ENCODE measurements at places on chromosomes 5 and 9.

- no peaks in the 10 kb centered on the region for H3K4me1 ChIP-seq
- peaks cover 95% of the 10 kb centered on the region for H3K36me3 ChIP-seq
- no peak for DNase-seq
- no peak overlapping the region for H3K4me3 ChIP-seq
- no peaks in the 10 kb centered on the region for H3K27me3 ChIP-seq
- no peak overlapping the region for H3K27ac ChIP-seq
Observed at GRCh38 chr5:91373006-91373405, 10.1 kb downstream of the ARRDC3 start.

DNA sequence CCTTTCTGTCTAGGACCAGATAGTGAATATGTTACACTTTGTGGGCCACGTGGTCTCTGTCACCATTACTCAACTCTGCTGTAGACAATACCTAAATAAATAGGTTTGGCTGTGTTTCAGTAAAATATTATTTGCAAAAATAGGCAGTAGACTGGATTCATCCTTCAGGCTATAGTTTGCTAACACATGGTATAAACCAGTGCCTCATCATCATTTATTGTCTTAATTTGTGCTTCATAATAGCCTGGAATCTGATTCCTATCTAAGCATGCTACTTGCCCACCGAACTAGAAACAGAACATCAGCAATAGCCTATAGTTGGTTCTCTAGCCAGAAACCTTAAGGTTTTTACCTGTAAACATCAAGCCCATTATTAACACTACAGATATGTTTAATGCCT, 215.6 kb downstream of the FBXL7 start:
- H3K27ac ChIP-seq = no peak overlapping the region
- H3K4me1 ChIP-seq = peaks cover 4% of the 10 kb centered on the region
- no peak for DNase-seq

DNA sequence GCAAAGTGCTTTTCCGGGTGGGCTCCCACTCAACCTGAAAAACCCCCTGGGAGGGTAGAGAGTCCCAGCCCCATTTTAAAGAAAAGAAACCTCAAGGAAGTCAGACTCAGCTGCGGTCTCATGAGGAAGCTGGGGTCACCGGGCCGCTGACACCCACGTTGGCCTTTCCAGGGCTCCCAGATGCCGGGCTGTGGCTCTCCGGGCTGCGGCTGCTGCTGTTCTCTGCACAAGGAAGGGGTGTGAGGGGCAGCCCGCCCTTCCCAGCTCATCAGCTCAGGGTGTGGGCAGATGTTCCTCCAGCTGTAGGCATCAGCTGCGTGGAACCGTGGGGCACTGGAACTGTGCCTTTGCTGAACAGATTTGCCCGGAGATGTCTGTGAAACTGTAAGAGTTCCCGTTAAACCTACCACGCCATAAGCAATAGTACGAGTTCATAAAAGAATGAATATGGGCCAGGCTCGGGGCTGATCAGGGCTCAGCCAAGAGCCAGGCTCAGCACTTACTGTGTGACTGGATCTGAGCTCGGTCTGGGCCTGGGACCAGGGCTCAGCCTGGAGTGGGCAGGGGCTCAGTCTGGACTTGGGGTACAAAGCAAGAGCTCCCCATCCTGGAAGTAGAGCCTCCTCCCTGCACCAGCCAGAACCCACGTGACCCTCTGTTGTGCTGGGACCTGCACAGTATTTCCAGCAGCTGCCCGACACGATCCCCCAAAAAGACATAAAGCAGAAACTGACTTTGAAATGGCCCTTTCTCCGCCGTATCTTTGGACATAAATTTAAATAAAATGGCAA, 130.2 kb upstream of the PPP1R26 start:
- H3K4me1 ChIP-seq = no peaks in the 10 kb centered on the region
- DNase-seq = no peak
- no peak overlapping the region for H3K4me3 ChIP-seq
- no peaks in the 10 kb centered on the region for H3K27me3 ChIP-seq
- peaks cover 4% of the 10 kb centered on the region for H3K36me3 ChIP-seq

GRCh38 chr5:6743161-6743560, 29.9 kb downstream of the TENT4A start:
- no peak overlapping the region for H3K4me3 ChIP-seq
- H3K27ac ChIP-seq = no peak overlapping the region
- no peaks in the 10 kb centered on the region for H3K27me3 ChIP-seq
- H3K4me1 ChIP-seq = peaks cover 5% of the 10 kb centered on the region
- DNase-seq = no peak

DNA sequence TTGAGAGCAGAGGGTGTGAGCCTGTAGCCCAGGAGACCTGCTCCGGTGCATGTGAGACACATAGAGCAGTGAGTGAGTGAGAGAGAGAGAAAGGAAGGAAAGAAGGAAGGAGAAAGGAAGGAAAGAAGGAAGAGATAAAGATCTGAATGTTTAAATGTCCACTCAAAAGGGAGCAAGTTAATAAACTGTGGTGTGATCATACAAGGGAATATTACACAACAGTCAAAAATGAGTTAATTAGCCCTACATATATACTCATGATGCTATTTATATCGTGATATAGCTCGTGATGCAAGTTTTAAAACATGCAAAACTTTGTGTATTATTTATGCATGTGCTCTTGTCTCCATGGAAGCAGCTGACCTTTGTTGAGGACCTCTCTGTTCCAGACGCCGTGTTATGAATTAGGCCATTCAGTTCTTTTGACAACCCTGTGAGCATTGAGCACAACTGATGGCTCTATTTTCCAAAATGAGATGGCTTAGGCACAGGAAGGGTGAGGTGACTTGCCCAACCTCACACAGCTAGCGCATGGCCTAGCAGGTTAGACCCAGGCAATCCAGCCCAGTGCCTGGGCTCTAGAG, 70.6 kb downstream of the HMCN2 start:
- no peaks in the 10 kb centered on the region for H3K27me3 ChIP-seq
- H3K4me3 ChIP-seq = no peak overlapping the region
- no peak overlapping the region for H3K27ac ChIP-seq
- DNase-seq = no peak
- H3K4me1 ChIP-seq = no peaks in the 10 kb centered on the region
- H3K36me3 ChIP-seq = no peaks in the 10 kb centered on the region

DNA sequence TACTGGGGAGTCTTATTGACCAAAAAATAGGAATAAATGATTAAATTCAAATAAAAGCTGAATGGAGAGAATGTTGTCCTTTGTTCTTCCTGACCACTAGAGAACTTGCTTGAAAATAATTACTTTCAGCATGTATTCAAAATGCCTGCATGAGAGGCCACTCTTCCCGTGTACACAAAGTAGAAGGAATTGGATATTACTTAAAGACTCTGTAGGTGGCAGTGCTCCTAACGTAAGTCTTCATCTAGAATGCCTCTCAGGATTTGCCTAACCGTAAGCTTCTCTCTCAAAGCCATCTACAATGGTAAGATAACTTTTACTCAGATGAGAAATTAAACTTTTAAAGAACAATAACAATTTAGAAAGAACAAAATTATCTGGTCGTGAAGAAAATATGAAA, 620.0 kb upstream of the CCNG1 start:
- no peak overlapping the region for H3K27ac ChIP-seq
- no peak for DNase-seq
- no peaks in the 10 kb centered on the region for H3K27me3 ChIP-seq

DNA sequence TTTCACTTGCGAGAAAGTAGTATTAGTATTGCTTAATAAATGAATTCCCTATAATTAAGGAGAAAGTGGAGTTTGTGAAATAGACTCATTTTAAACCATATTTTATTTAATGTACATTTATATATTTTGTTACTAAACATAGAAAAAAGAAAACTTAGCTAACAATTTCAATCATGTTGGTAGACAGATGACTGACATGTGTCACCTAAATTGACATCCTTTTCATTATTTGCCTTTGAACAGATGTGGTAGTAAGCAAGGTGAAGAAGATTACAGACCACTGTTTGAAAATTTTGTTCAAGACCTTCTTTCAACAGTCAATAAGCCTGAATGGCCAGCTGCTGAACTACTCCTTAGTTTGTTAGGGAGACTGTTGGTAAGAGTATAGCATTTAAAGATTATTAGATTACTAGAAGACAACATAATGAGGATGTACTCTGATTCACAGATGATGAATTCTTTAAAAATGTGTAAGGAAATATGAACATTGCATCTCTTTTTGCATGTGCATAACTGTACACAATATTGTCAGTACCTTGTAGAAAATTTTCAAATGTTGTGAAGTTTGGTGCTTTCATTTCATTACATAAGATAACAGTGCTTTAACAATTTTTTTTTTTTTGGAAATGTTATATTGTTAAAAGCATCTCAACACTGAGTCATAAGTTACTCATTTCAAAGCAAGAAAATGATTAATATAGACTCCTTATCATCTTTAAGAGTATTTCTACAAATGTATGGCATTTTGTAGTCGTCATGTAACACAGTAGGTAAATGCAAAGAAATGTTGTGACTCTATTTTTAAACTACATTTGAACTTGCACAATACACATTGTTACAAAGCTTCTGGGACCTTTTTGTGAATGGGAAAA, 139.5 kb downstream of the NIPBL start:
- H3K27me3 ChIP-seq = no peaks in the 10 kb centered on the region
- H3K4me3 ChIP-seq = no peak overlapping the region

- no peaks in the 10 kb centered on the region for H3K4me1 ChIP-seq
- H3K27ac ChIP-seq = no peak overlapping the region
- H3K36me3 ChIP-seq = no peaks in the 10 kb centered on the region
Observed at GRCh38 chr5:123156577-123157296, 67.7 kb downstream of the PRDM6 start.

DNA sequence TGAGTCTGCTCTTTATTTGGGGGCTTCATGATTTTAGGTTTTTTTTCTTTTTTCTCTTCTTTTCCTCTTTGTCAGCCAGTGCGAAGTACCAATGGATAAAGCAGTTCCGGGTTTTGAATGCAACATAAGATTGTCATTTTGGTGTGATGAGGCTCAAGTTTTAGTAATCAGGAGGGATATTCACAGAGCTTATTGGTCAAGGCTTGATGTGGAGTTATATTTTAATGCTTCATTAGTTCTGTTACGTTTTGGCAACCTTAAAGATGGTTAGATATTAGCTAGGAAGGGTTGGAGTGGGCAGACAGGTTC, 1.4 kb downstream of the PIK3R1 start:
- H3K27me3 ChIP-seq = peaks cover 26% of the 10 kb centered on the region
- peak overlapping the region; percentile 75 for H3K4me3 ChIP-seq
- no peaks in the 10 kb centered on the region for H3K4me1 ChIP-seq
- H3K36me3 ChIP-seq = no peaks in the 10 kb centered on the region
- H3K27ac ChIP-seq = no peak overlapping the region
- no peak for DNase-seq

DNA sequence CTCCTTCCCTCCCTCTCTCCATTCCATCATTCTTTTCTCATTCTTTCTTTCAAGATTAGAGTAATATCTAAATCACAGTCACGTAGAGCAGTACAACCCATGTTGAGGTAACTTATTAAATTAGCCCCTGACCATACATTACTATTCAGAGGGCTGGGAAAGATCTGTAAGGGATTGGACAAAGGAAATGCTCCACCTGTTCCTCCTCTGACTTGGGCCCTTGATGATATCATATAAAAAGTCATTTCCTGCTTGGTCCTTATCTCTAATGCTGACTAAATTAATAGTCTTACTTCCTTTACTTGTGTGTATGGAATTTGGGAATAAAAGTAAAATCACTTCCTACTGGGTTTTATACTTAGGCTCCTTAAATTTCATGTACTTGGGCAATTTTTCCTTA, 40.8 kb downstream of the SNX18 start:
- H3K4me3 ChIP-seq = no peak overlapping the region
- no peaks in the 10 kb centered on the region for H3K4me1 ChIP-seq
- peaks cover 2% of the 10 kb centered on the region for H3K36me3 ChIP-seq
- no peaks in the 10 kb centered on the region for H3K27me3 ChIP-seq
- DNase-seq = no peak

- no peak overlapping the region for H3K27ac ChIP-seq
- H3K36me3 ChIP-seq = no peaks in the 10 kb centered on the region
- no peak overlapping the region for H3K4me3 ChIP-seq
- DNase-seq = no peak
Observed at GRCh38 chr5:82314964-82315758, 37.0 kb upstream of the RPS23 start.

DNA sequence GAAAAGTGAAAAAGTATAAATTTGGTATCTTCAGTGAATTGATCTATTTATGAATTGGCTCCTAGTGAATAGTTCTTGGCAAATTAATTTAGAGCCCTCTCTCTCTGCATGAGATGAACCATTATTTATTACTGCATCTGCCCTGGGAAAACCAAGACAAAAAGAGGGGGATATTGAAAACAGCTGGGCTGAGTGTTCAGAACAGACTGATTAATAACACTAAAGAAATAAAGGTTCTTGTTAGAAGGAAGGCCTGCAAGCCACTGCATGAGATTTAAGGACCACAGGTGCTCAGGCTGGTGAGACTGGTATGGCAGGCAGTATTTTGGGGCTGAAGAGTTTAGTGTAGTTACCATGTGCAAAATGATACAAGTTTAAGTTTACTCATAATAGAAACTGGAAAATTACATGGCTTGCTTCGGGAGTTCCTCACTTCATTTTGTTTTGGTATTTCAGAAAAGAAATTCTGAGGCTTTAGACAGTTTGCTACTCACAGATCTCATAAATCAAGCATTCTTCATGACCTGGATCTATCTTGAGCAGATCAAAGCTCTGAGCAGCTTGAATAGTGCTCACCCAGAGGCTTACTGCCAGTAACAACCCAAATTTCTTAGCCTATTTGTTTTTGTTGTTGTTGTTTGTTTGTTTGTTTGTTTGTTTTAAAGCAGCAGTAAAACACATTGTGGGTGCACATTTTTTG, 56.1 kb downstream of the KIAA1958 start:
- DNase-seq = no peak
- H3K36me3 ChIP-seq = no peaks in the 10 kb centered on the region
- no peak overlapping the region for H3K27ac ChIP-seq

DNA sequence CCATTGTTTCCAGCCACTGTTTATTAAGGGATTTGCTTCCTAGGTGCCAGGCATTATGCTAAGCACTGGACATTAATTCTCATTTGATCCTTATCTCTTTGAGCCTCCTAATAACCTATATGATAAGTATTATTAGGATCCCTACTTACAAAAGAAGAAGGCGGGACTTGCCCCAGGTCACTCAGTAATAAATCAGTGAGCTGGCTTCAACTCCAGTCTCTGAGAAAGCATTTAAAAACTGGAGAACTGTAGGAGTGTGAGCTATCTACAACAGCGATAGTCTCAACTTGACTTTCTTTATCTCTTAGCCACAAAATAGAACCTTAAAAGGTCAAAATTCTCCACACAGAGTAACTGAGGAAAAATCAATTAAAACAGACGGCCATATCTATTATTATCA, 155.0 kb downstream of the GNAQ start:
- DNase-seq = no peak
- no peaks in the 10 kb centered on the region for H3K36me3 ChIP-seq
- H3K4me3 ChIP-seq = no peak overlapping the region
- no peaks in the 10 kb centered on the region for H3K4me1 ChIP-seq
- H3K27ac ChIP-seq = no peak overlapping the region
- H3K27me3 ChIP-seq = no peaks in the 10 kb centered on the region

- no peak overlapping the region for H3K27ac ChIP-seq
- H3K36me3 ChIP-seq = no peaks in the 10 kb centered on the region
- peaks cover 5% of the 10 kb centered on the region for H3K4me1 ChIP-seq
- no peaks in the 10 kb centered on the region for H3K27me3 ChIP-seq
- no peak overlapping the region for H3K4me3 ChIP-seq
Observed at GRCh38 chr9:127968042-127968441, 12.7 kb downstream of the EEIG1 start.
